ENCODE measurements at places on chromosomes 1 and 21.

GRCh38 chr21:46203203-46203600 is 18.9 kb upstream of the SPATC1L start:
- peak; percentile 7 for DNase-seq

DNA sequence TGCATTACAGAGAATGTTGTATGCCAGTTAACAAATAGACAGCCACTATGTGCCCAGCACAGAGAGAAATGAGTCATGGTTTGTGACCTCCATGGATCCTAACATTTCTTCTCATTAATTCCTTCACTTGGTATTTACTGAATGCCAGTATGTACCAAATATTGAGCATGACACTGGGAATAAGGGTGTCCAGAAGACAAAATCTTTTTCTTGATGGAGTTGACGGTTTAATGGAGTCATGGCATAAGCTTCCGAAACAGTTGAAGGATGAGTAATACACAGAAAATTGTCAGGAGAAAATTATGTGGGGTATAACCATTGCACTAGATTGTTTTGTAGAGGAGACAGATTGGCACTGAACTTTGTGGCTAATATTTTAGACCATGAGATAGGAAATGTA is 36.9 kb downstream of the PTGFR start:
- no peak for DNase-seq

GRCh38 chr1:27531959-27532685 is 42.2 kb upstream of the WASF2 start:
- no peak for DNase-seq

- DNase-seq = no peak
Observed at GRCh38 chr1:234218078-234218477, 155.2 kb upstream of the COA6 start.

DNA sequence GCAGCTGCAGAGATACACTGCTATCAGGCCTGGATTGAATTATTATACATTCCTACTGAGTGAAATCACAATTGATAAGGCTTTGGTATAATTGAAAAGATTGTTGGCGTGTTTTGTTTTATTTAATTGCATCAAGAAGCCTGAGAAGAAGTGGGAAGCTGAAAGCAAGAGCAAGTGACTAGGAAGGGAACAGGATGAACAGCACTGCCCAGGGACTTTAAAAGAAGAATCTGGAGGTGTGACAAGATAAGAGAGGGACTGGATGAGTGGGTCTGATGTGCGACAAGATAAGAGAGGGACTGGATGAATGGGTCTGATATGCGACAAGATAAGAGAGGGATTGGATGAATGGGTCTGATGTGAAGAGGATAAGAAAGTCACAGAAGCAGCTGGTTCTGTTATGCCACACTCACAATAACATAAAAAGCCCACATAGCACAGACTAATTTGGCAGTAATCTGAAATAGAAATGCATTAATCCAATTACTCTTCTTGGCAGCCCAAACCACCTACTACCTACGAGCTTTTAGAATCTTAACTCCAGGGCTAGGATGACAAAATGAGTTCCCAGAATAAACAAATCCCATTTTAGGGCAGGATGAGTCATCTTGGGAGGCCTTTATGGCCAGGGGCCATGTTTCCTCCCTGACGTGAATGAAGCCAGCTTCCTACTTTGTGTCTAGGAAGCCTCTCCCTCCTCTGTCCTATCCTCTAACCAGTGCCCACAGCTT is 129.7 kb downstream of the DUSP10 start:
- DNase-seq = no peak

DNA sequence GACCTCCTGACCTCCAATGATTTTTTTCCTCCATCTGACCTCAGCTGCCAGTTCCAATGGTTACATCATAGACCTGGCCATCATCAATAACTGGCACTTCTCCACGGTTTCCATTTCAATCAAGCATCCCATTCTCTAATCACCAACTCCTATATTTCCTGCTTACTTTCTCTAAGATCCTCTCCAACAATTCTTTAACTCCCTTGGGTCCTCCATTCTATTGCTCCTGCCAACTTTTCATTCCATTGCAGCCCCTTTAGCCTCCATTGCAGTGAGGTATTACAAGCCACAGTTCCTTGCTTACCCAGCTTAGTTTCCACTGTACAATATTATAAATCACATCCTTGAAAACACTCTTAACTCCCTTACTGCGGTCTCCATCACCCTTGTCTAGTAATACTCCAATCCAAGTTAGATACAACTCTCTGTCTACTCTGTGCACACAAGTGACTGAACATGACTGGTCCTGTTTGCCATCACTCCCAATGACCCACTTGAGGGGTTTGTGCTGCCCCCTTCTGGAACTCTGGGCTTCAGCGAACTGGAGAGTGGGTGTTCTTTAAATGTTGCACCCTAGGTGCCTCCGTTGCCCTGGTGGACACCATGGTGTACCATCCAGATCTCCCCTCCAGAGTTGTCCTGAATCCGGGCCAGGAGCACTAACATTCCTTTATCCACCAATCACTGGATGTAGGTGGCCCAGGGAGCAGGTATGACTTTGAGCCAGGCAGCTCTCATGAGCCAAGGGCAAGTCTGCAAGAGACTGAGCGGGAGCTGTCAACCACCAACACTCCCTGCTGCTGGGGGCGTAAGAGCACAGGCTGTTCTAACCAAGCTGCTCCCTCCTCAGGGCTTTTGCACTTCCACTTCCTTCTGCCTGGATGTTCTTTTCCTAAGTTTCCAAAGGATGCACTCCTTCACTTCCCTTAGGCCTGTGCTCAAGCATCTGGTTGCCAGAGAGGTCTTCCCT is 3.7 kb upstream of the FNDC7 start:
- no peak for DNase-seq

DNA sequence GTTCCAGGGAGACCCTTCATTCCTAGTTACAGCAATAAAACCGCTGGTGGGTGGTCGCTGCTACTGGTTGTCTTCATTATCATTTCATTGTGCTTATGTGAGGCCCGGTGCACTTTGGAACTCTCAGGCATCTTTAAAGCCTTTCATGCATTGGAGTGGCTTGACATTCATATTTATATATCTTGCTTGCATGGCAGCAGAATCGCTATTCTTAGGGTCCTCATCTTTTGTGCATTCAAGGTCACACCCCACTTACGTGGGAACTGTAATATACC is 110.1 kb downstream of the ZBTB18 start:
- DNase-seq = no peak

DNA sequence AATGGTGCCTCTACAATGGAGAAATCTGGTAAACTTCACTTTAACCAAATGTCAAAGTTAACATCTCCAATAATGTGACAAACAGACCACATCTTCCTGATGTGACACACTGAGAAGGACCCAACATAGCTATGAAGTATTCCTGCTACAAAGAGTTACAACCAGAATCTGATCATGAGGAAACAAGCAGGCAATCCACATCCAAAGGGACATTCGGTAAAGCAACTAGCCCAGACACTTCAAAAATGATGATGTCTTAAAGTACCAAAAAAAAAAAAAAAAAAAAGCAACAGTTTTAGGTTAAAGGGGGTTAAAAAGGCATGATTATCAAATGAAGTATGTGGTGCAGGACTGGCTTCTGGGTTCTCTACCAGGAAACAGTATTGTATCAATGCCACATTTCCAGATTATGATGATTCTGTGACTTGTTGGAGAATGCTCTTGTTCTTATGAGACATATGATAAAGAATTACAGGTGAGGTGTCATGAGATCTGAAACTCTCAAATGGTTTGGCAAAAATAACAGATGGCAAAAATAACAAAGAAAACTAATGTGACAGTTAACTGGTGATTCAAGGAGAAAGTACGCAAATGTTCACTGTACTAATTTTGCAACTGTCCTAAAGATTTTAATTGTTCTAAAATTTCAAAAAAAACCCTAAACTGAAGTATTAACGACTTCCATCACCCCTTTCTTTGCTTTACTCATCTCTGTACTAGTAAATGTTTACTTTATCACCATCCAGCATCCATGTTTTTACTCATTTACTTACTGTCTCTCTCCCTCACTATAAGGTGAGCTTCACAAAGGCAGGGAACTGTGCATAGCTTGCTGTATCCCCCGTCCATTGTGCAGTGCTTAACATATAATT is 2.8 kb downstream of the CD58 start:
- DNase-seq = no peak

- DNase-seq = no peak
Observed at GRCh38 chr1:103087256-103087655, 21.1 kb downstream of the COL11A1 start.

DNA sequence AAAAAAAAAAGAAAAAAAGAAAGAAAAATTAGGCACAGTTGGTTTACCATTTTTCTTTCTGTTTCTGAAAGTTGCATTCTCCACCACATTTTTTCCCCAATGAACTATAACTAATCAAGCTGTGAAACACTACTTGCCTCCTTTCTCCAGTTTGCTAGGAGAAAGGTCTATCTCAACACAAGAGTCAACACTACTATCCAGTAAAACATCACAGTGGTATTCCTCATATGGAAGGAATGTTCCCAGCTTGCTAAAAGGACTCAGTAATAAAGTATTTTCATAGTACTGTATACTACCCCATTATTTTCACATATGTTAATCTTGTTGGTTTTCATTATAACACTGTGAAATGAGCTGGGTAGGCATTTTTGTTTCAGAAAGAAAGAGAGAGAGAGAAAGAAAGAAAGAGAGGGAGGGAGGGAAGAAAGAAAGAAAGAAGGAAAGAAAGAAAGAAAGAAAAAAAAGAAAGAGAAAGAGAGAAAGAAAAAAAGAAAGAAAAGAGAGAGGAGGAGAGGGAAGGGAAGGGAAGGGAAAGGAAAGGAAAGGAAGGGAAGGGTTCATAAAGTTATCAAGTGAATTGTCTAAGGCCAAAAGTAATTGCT is 7.9 kb downstream of the PTGER3 start:
- no peak for DNase-seq

DNA sequence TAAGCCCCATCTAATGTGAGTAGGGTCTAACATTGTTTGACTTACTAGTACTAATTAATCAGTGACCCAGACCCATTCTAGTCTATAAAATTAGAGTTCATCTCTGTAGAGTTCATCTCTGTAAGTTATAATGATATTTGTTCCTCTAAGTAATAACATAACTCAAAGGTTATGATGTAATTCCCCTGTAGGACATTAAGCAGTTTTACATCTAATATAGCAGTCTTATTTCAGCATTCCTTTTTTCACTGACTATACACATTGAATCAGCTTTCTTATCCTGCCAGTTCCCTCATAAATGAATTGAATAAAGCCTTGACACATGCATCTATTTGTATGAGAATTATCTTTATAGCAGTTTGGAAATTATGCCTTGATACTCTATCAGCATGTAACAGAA is 90.9 kb downstream of the SH3GLB1 start:
- no peak for DNase-seq

DNA sequence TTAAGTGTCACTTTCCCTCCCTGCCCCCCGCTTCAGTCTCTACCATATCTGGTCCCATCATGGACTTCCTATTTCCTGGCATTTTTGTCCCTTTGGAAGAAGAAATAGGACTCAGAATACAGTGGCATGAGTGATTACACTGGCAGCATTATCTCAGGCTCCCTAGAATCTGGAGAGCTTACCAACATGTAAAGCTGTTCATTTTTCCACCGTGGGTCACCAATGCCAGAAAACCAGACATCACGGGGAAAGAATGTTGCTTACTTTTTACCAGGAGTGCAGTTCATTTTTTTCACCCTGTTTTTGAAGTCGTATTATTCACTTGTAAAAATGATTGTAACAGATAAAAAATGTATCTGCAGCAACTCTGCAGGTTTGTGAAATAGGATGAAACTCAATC is 44.8 kb downstream of the BACH1 start:
- no peak for DNase-seq

DNA sequence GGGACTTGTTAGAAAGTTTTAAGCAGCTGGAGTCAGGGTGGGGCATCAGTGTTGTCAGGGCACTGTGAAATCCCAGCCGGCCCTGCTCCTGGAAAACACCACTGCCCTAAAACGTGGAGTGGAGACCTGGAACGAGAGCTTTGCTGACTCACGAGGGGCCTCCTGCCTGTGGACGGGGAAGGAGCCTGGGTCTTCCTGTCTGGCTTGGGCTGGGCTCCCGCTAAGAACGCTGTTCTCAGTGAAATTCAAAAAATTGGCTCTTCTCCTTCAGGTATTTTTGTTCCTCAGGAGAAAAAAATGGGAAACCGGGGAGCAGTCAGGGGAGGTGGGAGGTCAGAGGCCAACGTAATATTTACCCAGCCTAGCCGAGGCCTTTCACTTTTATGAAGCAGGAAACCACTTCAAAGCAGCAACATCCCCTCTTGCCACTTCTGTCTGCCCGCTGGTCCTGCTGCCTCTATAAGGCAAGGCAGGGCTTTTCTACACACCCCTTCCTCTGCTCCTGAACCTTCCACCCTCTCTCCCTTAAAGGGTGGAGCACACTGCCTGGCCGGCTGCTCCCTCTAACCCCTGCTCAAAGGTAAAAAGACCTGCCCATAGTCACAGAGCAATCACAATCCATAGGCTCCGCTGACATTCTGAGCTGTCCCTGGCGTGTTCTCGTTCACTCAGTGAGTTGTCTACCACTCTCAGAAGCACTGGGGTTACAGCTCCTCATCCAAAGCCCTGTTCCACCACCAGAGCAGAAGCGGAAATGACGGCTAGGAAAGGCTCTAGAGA is 8.0 kb downstream of the PLXNA2 start:
- no peak for DNase-seq

DNA sequence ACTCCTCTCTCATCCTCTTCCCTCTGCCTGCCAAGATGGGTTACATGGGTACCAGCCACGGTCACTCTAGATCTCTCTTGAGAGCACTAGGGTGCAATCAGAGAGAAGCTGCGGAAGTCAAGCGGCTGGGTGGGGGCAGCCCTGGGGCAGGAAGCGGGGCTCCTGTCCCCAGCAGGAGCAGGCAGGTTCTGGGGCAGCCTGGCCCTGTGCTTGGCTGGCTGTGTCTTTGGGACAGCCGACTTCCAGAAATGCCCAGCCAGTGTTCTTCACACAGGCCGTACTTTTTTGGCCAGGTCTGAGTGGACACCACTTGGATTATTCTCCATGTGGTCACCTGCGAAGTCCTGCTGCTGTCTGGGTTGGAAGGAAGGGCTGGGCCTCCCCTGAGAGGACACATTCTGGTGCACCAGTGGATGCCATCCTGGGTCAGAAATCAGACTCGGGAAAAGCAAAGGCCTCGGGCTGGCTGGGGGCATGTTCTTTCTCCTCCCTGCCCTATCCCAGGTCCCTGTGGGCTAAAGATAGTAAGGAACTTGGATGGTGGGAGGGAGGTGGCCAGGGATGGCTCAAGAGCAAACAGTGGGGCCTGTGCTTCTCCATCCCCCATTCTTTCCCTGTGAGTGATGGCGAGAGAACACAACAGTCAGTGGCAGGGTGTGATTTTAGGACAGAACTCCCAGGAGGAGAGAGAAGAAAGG is 93.7 kb downstream of the ITPKB start:
- DNase-seq = peak; percentile 31

GRCh38 chr1:15219280-15220023 is 27.6 kb upstream of the FHAD1 start:
- DNase-seq = no peak

GRCh38 chr1:112982853-112983536 is 27.0 kb upstream of the SLC16A1 start:
- DNase-seq = no peak

- no peak for DNase-seq
Observed at GRCh38 chr1:236516929-236517704, 6.7 kb upstream of the LGALS8 start.

GRCh38 chr1:20640183-20640597 is 6.9 kb downstream of the PINK1 start:
- DNase-seq = peak; percentile 16

Data from right lobe of liver (tissue), 6 donors.